ENCODE measurements at places on chromosomes 16 and 17.
A peak's percentile ranks its signal among the peaks of the same experiment; 100 is the strongest.

DNA sequence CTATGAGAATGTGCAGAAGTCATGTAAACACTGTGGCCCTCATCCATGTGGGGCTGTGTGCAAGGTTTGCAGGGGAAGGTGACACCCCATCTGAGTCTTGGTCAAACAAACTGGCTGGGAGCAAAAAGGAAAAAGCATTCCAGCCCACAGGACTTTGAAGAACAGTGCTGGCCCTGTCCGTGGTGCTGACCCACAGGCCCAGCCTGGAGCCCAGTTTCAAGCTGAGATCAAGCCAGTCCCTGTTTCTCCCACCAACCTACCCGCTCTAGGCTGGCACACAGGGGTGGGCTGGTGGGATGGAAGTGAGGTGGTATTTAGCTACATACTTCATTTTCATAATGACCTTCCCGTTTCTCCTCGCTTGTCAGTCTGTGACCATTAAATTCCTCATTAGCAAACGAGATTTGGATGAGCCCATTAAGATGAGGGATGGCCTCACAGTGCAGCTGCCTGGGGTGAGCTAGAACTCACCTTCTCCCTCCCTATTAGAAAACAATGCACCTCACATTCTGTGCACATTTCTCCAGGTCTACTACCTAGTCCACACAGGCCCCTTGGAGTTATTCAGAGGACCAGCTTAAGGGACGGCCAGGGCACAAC is 12.6 kb upstream of the RPL38 start:
- DNase-seq, result no peak

- DNase-seq, result no peak
Observed at GRCh38 chr17:73586275-73586832, 57.9 kb downstream of the SDK2 start.

GRCh38 chr17:77470800-77471733 is 330.3 kb downstream of the SEC14L1 start:
- no peak for DNase-seq

- no peak for DNase-seq
Observed at GRCh38 chr17:15431196-15431595, 36.2 kb downstream of the CDRT4 start.

GRCh38 chr17:7382901-7383300 is 2.0 kb downstream of the TNK1 start:
- DNase-seq, result no peak

- DNase-seq, result peak; percentile 42
Observed at GRCh38 chr16:11312718-11313492, 31.8 kb upstream of the PRM1 start.

GRCh38 chr16:73190688-73191659 is 143.0 kb upstream of the ZFHX3 start:
- no peak for DNase-seq

DNA sequence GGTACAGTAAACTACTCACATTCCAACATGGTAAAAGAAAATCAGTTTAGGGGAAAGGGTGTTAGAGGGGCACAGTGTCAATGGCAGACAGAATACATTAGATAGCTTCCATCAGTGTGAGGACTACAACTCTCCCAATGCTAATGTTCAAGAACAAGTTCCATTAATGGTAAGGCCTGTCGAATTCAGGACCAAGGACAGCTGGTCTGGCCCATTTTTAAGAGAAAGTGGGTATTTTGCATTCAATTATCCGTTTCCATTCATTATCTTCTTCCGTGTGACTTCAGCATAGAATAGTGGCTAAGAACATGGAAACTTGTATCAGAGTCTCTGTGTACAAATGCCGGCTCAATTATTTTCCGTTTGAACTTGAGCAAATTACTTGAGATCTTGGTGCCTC is 98.4 kb downstream of the XYLT1 start:
- no peak for DNase-seq

- DNase-seq, result no peak
Observed at GRCh38 chr16:86823125-86823524, 244.8 kb downstream of the FOXL1 start.

DNA sequence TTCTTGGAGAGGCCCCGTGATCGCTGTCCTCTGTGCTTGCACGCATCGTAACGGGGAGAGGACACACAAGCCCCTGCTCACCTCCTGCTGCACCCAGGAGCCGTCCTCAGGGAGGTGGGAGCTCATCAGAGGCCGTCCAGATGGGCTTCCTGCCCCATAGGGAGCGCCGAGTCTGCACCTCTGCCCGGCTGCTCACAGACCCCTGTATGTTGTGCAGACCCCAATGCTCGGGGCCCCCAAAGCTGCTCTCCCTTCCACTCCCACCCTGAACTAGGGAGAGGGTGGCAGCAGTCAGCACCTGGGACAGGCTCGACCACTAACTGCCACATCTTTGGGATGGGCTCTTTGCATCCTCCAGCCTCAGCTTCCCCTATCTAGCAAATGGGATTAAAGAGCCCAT is 4.4 kb upstream of the ZNF469 start:
- DNase-seq, result no peak

DNA sequence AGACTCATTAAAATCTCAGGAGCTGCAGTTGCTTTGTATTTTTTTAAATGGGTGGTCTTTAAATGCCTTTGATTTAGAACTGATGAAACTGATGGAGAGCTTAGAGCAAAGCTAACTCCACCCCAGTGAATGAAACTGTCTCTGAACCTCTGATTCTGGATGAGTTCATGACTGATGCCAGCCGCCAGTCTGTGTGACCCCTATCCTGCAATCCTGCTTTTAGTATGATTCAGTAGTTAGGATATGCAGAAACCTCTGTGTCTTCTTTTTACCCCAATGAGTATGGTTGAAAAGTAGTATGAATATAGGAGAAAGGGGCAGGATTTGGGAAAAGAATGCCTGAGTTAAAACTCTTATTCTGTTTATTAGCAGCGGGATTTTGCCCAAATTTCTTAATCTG is 12.3 kb upstream of the SALL1 start:
- no peak for DNase-seq

- no peak for DNase-seq
Observed at GRCh38 chr16:77548766-77549165, 113.9 kb upstream of the ADAMTS18 start.

DNA sequence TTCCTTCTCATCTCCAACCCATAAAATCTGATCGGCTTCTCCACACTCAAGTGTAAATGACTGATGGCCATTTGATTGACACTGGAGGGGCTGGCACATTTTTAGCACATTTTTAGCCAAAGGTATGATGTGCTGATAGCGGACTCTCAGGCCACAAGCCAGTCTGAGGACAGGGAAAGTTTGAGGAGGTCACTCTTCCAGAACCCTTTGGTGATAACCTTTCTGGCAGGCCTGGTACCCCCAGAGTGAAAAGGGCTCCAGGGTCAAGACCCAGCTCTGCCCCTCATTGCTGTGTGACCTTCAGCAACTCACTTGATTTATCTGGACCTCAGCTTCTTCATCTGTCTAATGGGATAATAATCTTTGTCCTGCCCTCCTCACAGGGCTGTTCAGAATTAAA is 1.7 kb upstream of the NLRC5 start:
- no peak for DNase-seq

GRCh38 chr17:20967776-20968175 is 75.0 kb downstream of the USP22 start:
- no peak for DNase-seq

DNA sequence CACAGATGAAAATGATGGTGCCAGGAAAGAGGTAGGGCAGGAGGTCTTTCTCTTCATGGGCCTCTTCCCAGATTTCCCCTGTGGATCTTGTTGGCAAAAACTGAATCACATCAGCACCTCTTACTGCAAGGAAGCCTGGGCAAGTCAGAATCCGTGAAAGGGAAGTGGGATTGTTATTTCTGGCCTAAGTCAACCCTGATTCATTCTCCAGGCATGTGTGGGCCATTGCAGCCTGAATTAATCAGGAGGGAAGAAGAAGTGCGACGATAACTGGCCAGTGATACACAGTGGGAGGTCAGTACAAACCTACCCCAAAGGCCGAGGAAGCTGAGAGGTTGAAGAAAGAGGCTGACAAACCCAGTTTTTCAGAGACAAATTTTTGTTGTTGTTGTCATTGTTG is 17.9 kb upstream of the NSMCE1 start:
- no peak for DNase-seq

- DNase-seq, result no peak
Observed at GRCh38 chr16:10598157-10598556, 17.8 kb upstream of the EMP2 start.

DNA sequence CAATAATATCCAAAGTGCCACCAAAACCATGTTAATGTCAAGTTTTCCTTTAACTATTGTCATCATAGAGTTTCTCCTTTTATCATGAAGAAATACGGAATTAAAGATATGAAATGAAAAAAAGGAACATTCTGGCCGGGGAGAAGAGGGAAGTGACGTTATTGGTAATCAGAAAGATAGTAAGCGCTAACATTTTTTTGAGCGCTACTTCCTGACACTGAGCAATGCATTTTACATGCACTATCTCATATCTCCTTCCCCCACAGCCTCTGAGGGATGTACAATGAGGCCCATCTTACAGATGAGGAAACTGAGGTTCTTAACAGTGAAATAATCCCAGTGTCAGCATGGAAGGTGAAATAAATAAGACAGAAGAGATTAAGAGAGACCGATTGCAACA is 410.9 kb downstream of the SOX9 start:
- no peak for DNase-seq

DNA sequence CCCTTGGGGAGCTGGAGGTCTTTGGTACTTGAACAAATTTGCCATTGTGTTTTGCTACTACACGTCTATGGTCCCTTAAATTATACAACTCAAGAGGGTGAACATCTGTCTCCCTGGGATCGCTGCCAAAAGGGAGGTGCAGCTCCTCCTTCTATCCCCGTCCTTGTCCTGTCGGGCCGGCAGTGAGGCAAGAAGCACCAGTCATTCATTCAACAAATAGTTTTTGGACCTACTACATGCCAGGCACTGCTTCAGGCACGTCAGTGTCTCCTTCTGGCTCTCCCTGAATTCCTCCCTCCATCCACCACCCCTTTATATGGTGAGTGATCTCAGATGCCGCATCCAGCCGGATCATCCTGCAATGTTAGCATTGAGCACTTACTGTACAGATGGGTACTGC is 2.2 kb upstream of the RPL38 start:
- DNase-seq, result no peak

DNA sequence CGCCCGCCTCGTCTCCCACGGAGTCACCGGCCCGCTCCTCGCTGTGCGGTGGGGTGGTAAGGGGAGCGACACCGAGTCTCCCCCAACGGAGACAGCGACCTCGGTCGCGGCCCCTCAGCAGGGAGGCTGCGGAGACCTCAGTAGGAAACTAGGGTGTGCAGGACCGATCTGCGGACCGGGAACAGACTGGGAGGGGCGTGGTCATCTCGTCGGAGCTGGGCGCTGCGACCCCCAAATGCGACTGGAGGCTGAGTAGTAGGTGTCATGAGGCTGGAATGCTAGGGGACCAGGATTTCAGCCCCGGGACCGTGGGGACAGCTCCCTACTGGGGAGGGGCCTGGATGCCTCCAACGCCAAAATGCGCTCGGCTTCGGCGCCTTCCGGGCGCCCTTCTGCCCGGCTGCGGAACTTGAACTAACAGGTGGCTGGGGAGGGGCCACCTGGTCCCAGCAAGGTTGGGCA is 1.3 kb downstream of the CACNG4 start:
- no peak for DNase-seq

DNA sequence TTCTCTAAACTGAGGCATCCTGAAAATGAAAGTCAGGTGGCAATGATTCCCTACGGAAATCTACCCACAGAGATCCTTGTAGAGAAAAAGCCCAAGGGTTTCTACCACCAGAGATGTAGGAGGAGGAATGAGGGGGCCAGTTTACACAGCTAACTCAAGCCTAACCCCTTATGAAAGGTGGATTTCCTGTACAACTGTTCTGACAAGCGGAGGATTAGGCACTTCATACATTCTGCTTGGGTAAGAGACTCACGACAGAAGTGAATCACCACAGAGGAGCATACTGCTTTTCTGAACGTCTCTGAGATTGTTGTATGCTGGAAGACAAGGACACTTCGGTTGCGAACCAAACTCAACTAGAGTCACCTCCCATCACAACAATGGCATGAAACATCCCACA is 72.7 kb downstream of the SMG6 start:
- no peak for DNase-seq

DNA sequence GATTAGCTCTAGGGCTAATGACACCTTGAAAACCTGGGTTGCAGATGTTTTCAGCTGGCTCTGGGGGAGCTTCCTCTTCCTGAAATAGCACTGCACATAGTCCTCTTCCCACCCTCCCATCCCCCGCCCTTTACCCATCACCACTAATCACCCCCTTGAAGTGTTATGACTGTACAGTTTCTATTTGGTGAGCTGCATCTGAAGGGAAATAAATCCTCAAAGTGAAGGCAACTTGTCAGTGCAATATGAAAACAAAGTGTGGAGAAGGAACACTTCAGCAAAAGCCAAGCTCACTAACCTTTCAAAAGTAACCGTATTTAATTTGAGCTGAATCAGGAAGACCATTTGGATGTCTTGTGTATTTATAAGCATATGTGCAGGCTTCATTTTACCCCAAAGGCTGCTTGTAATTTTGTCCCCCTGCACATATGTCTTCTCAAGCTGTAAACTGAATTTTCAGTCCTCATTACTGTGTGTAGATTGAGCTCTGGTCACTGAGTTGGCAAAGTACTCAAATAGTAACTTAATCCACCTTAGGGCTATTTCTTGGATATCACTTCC is 44.1 kb upstream of the CA10 start:
- DNase-seq, result no peak

GRCh38 chr17:72182371-72182873 is 61.6 kb downstream of the SOX9 start:
- DNase-seq, result no peak

DNA sequence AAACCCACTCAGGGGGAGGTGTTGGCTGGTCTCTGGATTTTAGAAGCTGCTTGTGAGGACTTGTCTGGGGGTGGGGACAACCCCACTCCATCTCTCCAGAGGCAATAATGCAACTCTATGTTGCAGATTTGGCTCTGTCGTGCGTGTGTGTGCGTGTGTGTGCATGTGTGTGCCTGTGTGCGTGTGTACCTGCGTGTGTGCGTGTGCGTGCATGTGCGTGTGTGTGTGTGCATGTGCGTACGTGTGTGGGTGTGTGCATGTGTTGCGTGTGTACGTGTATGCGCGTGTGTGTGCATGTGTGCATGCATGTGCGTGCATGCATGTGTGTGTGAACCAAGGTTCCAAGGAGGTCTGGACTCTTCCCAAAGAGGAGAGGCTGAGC is 120.4 kb upstream of the LHX1 start:
- no peak for DNase-seq

GRCh38 chr16:48272837-48273421 is 25.6 kb upstream of the ABCC11 start:
- no peak for DNase-seq

GRCh38 chr17:44797802-44798201 is 32.3 kb downstream of the GJC1 start:
- no peak for DNase-seq

- no peak for DNase-seq
Observed at GRCh38 chr17:44338702-44339101, 6.4 kb upstream of the GRN start.

GRCh38 chr16:35908942-35909341 is 2449.5 kb downstream of the TP53TG3F start:
- no peak for DNase-seq

Data from activated naive CD8-positive, alpha-beta T cell treated with anti-CD3 and anti-CD28 coated beads for 36 hours (primary cell).